ENCODE measurements at places on chromosomes 3 and 15.
A peak's percentile ranks its signal among the peaks of the same experiment; 100 is the strongest.

- DNase-seq = no peak
Measured at GRCh38 chr15:65829130-65829764, 37.2 kb upstream of the DENND4A start.

DNA sequence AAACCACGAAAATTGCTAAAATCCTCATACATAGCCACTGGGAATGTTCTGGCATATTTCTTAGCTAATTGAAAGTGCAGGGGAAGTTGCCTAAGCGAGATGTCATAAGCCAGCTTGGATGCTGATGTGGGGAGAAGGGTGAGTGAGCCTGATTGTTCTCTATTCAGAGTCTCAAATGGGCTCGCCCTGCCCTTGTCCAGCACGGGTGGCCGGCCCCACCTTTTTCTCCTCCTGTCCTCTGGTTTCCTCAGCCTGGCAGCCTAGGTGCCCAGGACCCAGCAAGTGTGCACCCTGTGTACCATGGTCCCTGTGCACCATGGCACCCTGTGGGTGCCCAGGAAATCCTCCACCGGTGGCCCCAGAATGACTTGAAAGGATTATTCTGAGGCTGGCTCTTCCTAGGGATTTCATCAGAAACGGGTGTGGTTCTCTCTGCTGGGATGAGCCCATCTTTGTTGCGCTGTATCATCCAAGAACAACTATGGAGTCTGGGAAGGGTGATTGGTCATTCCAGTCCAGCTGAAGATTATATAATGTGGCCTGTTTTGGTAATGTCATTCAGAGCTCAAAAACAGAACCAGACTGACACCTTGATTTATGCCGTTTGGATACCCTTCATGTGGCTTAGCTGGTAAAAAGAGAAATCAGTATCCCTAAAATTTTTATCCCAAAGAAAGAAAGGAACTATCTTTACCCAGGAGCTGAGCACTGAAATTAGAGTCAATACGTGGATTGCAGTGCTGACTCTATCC lies 150.8 kb upstream of the BHLHE40 start:
- DNase-seq = no peak

DNA sequence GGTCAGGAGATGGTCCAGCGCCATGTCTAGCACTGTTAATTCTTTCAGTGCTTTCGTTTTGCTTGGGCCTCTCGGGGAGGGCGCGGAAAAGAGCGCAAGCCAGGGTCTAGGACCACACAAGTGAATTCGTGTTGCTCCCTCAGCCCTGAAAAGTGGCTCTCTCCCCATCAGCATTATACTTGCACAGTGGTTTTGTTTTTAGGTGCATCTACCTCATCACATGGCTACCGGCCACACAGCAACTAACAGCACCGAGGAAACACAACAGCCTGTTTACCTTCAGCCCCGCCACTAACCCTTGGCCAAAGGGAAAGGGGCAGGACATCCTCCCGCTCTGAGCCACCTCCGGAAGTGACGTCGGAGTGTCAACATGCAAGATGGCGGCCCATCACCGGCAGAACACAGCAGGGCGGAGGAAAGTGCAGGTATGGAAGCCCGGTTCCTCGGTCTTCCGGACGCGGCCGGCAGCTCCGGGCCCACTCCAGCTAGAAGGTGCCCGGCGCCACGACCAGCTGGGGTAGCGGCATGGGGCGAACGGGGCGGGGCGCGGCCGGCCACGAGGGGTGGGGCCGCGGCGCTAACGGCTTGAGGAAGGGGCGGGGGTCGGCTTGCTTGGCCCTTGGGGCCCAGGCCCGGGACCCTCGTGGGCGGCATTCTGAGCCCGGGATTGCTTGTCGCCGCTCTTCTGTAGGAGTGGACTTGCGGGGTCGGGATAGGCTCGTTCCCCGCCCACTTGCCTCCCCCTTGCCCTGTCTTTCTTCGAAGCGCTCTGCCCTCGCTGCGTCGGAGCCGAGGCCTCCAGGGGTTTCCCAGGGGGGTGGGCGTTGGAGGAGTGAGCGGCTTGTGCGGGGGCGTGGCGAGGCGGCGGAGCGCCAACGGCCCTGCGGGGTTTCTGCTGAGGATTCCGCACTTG lies at the start of the genes SCN11A and WDR48:
Gene SCN11A (minus strand): TSS at position 296 of the 913 bp plus-strand sequence. CDS start 101,582 bp downstream, outside the sequence.
Gene WDR48 (plus strand): TSS at position 368 of the 913 bp plus-strand sequence. CDS start 10 bp downstream, at position 378.
- DNase-seq = peak; percentile 62

DNA sequence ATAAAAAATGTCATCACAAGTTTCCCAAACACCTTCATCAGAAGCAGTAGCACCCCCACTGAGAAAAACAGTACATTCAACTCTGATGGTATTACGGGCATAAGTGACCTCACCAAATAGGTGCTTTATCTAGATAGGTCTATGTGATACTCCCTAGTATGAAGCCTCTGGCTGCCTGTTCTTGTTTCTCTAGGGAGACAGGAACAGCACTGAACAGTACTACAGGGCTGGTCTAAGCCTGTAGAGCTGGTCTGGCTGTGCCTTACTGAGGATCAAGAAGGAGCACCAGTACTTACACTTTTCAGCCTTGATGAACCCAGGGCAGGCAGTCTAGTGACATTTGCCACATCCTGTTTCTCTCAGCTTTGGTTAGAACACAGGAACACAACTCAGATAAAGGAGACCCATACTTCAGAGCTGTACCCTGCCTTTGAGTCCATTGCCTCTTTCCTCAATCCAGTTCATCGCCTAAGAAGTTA lies 35.9 kb downstream of the OXNAD1 start:
- no peak for DNase-seq

DNA sequence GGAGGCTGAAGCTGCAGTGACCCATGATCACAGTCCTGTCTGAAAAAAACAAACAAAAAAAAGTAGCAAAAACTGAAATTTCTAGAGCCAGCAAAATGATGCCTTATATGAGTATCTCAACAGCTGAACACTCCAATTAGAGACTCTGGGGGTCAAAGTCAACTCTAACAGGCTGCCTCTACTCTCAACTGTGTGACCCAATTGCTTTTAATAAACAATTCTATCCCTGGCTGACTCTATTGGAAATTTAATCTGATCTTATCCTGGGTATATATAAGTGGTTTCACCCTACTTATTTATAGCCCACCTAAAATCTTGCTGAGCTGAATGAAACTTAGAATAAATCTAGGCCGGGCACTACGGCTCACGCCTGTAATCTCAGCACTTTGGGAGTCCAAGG lies 29.0 kb downstream of the SMARCC1 start:
- DNase-seq = no peak

DNA sequence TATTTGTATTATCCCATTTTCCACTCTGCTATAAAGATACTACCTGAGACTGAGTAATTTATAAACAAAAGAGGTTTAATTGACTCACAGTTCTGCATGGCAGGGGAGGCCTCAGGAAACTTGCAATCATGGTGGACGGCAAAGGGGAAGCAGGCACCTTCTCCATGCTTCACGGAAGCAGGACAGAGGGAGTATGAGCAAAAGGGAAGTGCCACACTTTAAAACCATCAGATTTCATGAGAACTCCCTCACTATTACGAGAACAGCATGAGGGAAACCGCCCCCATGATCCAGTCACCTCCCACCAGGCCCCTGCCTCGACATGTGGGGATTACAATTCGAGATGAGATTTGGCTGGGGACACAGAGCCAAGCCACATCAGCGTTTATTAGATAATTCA lies 172.8 kb downstream of the NR2F2 start:
- DNase-seq = no peak

DNA sequence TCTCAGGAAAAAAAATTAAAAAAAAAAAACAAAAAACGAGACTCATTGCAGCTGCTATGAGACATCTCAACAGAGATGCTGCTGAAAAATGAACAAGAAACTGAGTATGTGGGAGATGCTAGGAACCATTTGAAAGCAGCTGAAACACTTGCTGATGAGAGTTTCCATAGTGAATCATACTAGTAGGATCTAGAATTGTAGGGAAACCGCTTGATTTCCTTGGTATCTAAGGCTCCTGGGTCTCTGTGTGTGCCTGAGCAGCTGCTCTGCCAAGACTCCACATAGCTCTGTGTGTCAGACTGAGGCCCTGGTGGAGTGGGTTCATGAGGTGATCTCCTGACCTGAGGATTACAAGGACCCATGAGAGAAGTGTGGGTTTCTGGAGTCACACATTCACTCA lies 313.4 kb upstream of the NECTIN3 start:
- no peak for DNase-seq

- DNase-seq = peak; percentile 11
Measured at GRCh38 chr3:171860830-171861535, 17.8 kb downstream of the TMEM212 start.

DNA sequence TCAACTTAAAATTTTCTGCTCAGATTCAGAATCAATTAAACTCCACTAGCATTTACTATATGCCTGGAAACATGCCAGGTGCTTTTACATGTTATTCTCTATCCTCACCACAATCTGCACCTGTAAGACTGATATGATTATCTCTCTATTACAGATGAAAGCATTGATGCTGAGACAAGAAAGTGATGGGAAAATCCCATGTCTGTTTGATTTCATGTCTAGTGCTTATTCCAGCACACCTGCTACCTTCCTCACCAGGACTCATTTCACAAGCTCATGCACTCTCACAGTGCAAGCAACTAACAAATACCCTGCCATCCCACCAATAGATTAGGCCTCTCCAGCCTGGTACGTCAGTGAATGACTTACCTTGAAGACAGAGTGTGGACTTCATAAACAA lies 25.0 kb upstream of the BCL6 start:
- peak; percentile 28 for DNase-seq

DNA sequence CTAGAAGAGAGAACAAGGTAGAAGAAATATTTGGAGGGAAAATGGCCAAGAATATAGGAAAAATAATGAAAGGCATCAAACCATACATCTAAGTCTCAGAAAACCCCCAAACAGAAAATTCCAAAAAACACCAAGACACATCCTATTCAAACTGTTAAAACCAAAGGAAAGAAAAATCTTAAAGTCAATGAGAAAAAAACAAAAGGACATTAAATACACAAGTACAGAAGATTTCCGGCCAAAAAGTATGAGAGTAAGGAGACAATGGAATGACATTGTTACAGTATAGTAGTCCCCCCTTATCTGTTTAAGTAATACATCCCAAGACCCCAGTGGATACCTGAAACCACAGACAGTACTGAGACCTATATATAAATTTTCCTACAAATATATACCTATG lies 18.8 kb downstream of the CLASP2 start:
- DNase-seq = no peak

DNA sequence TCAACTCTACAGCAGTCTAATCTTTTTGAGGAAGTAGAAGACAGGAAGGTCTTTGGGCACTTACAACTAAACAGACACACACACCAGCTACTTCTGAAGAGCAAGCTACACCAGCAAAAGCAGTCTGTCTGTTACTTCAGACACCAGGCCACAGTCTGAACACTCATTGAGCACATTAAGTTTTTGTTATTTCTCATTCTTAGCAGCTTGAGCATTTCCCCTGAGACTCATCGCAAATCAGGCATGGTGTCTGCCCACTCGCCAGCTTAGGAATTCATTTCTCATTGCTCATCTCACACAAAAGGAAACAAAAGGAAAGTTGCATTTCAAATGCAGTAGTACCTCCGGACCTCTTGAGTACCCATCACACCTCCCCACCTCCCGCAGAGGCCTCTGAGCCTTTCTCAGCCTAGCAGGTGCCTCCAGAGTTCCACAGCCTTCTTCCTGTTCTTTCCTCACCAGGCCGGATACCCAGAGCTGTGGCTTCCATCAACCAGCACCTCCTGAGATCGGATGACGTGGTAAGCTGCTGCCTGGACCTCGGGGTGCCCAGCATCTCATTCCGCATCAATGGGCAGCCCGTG lies 302.0 kb downstream of the RYR3 start:
- no peak for DNase-seq

Measured in DMS79 (cell line).